Natural killer cell treated with Interleukin-12 subunit alpha and Interleukin-12 subunit beta and Interleukin-15 and Interleukin-18, amount 100 ng/mL, for 72 hours (primary cell): ENCODE measurements at places on chromosomes 16 and 17.

DNA sequence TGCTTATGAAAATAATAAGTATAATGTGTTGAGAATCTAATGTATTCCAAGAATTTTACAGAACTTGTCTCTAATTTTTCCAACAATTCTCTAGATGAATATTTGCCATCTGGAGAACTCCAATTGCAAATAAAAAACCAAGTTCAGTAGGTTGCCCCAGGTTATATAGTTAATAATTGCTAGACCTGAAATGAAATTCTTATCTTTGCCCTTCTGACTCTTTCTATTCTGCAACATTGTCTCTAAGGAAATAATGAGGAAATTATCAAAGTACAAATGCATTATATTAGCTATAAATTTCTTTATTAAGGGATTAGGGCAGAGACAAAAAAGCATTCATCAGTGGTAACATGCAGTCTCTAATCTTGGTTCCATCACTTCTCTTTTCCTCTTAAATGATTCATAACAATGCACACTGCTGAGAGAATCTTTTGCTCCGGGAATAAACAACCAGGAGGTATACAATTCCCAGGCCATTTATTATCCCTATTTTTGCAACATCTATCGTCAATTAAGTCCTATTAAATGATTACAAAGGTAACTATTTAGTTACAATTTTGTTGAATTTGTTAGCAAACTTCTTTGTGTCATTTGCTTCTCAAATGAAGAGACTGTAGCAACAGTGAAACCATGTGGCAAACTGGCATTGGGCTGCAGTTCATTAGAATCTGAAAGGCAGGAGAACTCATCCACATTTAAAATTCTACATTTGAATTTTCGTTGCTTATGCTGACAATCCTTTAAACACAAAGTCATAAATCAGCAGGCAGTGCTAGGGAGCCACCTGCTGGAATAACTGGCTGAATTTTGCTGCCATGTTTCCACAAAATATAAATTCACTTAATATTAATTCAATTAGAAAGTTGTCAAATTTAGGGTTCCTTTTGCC is 349.6 kb downstream of the KIF2B start:
- no peak for DNase-seq

GRCh38 chr17:55300479-55301290 is 35.9 kb downstream of the HLF start:
- no peak for DNase-seq

- no peak for DNase-seq
These were observed 1.8 kb downstream of the SALL1 start for GRCh38 chr16:51149251-51149661.

GRCh38 chr17:42698736-42699414 is 16.5 kb downstream of the CNTNAP1 start:
- no peak for DNase-seq

DNA sequence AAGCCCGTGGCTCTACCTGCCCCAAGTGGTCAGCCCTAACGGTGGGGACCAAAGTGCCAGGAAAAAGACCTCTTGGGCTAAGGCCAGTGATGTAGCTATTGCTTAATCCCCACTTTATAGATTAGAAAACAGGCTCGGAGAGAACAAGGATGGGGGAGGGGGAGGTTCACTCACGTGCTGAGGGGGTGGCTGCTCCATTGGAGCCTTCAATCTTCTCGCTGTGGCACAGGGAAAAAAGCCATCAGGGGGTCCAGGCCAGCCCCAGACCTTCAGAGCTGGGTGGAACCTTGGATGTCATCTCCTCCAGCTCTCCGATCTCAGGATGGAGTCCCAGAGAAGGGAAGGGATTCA is 45.9 kb downstream of the SRCIN1 start:
- DNase-seq: no peak

GRCh38 chr16:78889346-78889745 is 711.2 kb downstream of the MAF start:
- no peak for DNase-seq

GRCh38 chr17:70588003-70588402 is 418.7 kb downstream of the KCNJ2 start:
- no peak for DNase-seq

- no peak for DNase-seq
These were observed 57.8 kb upstream of the PHOSPHO1 start for GRCh38 chr17:49288388-49288787.

- DNase-seq: no peak
These were observed 254.3 kb downstream of the WWOX start for GRCh38 chr16:78353640-78354275.

DNA sequence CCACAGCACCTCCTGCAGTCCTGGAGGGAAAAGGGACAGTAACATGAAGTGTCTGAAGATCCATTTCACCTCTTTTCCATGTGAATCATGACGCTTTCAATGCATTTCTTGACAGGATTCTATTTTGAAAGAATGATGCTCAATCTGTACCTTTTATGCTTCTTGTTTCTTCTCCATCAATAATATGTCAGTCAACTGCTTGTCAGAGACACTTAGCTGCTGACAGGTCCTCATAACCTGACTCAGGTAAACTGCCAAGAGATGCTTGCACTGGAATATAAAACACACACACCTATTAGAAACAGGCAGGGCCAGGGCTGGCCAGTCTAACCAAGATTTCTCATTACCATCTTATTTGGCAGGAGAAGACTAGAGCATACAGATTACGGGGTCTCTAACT is 21.6 kb downstream of the ZSWIM7 start:
- DNase-seq: no peak

DNA sequence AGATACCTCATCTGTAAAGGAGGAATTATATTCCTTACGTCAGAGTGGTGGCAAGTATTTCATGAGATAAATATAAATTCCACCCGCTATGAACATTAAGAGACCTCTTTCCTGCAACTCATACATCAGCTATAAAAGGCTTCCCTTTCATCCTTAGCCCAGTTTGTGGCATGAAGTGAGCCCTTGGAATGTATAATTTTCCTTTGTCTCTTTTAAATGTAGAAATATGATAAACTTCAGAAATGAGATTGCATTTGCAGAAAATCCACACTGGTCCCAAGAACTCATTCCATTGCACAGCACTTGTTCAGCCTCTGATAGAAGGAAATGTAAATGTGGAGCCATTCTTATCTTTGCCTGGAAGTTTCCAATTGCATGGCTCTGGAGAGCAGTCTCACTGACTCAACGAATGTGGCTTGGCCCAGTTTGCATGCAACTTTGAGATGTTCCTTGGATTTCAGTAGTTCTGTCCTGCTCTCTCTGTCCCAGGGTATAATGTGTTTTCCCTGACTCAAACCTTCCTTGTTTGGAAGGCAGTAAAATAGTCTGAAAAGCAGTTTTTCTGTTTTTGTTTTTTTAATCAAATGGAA is 746.4 kb downstream of the CDH11 start:
- DNase-seq: no peak

DNA sequence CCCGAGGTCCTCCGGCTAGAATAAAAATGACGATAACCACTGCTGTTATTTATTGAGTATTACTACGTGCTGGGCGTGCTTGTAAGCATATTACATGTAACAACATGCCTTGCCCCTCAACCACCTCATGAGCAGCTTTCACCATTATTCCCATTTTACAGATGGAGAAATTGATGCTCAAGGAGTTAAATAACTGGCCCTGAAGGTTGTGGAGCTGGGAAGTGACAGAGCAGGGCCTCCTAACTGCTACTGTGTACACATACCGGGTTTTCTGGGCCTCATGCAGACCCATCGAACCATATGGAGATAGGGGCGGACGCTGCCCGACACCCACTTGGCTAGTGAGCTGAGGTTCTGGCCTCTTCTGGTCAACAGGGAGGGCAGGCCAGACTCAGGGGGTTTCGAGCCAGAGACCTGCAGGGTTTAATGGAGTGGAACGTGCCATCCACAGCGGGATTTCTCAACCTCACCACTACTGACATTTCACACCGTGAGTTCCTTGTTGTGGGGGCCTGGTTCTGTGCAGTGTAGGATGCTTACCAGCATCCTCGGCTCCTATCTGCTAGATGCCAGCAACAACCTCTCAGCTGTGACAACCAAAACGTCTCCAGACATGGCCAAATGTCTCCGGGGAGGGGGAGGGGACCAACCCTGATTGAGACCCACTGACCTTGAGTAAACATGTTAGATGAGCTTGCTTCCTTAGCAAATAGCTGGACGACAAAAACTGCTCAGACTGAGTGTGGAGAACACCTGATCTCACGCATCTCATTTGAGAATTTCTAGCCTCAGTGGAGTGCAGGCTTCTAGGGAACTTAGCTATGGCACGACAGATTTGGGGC is 432.0 kb downstream of the SLC39A11 start:
- no peak for DNase-seq

DNA sequence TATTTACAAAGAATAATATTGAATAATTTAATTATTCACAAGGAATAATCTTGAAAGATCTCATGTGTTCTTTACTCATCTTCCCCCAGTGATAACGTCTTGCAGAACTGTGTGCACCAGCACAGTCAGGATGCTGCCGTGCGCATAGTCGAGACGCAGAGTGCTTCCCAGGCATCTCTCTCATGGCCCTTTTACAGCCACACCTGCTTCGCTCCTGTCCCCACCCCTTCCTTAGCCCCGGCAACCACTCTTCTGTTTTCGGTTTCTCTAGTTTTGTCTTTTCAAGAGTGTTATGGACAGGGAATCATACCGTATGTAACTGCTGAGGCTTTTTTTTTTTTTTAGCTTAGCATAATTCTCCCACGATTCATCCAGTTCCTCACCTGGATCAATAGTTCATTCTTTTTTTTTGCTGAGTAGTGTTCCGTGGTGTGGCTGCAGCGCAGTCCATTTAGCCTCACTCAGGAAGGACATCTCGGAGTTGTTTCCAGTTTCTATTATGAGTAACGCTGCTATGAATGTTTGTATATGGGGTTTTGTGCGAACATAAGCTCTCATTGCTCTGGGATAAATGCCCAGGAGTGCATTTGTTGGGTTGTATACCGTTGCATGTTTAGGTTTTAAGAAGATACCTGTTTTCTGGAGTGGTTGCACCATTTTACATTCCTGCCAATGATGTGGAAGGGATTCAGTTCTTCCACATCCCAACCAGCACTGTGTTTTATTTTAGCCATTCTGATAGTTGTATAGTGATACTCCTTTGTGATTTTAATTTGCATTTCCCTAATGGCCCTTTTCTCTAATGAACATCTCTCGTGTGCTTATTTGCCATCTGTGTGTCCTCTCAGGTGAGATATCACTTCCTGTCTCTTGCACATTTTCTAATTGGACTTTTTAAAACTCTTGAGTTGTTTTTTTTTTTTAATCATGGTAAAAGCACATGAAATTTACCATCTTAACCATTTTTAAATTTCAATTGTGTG is 47.6 kb downstream of the SEC14L1 start:
- DNase-seq: no peak

- DNase-seq: no peak
These were observed 109.9 kb downstream of the GNAO1 start for GRCh38 chr16:56300891-56301850.

- no peak for DNase-seq
These were observed 12.2 kb downstream of the GAN start for GRCh38 chr16:81327011-81327410.

- DNase-seq: no peak
These were observed 443.3 kb downstream of the UTP18 start for GRCh38 chr17:51703361-51704341.

DNA sequence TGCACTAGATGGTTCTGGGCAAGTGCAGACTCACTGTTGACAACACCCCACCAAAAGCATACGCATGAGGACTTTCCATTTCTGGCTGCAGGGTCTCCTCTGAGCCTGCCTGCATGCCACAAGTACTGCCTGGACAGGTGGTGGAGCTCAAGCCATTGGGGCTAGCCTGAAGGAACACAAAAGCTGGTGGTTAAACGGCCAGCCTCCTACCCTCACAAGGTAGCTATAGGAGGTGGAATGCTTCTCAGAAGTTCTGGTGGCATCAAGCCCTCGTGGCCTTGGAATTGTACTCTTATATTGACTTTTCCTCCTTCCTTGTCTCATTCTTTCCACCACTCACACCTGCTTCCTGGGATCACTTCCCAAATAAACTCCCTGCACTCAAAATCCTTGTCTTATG is 56.6 kb upstream of the BCAR1 start:
- DNase-seq: no peak

- no peak for DNase-seq
These were observed 44.6 kb upstream of the SLC38A10 start for GRCh38 chr17:81339534-81340296.

GRCh38 chr17:82793974-82794630 is 42.2 kb downstream of the TBCD start:
- no peak for DNase-seq

GRCh38 chr17:4941319-4941610 is 1.2 kb downstream of the RNF167 start:
- DNase-seq: no peak

DNA sequence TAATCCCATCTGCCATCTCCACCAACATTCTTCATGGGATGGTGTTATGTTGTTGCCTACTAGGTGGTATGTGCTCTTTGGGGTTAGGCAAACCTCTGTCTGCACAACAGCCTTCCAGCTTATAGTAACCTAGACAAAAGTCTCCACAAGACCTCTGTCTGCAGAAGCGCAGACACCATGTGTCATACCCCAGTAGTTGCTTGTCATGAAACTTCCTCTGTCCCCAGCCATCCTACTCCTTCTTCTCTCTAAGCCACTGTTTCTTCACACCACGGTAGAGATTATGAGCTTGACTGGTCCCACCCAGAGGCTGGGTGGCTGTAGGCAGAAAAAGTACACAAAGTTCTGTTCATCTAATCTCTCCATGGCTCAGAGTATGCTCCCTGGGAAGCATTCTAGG is 100.3 kb downstream of the MAF start:
- no peak for DNase-seq

DNA sequence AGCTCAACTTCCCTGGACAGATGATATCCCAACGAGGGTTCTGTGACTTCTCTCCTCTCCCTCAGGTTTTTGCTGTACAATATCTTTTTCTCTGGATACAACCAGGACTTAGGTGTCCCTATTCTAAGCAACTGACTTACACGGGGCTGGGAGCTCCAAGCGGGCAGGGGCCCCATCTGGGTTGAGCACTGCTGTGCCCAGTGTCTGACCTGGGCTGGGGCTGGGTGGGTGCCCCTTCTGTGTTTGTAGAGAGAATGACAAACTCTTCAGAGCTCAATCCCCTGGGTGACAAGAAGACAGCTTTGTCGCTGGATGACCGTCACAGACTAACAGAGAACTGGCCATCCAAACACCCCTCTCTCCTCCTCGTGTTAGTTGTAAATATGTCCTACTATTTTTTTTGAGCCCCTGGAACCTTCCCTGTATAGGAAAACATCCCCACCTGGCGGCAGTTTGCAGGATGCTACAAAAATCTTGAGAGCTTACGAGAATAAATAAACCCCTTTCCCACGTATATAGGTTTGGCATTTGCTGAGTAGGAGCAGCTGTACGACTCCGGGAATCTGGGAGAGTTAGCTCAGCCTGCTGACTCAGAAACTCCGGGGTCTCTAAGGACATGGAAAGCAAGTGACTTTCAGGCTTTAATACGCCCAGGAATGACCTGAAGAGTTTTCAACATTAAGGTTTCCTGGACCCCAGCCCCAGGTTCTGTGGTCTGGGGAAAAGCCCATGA is 23.7 kb upstream of the RCVRN start:
- no peak for DNase-seq
